ENCODE measurements at places on chromosomes 3 and 15.

- no peak for DNase-seq
Observed at GRCh38 chr15:38867556-38867955, 302.9 kb upstream of the RASGRP1 start.

DNA sequence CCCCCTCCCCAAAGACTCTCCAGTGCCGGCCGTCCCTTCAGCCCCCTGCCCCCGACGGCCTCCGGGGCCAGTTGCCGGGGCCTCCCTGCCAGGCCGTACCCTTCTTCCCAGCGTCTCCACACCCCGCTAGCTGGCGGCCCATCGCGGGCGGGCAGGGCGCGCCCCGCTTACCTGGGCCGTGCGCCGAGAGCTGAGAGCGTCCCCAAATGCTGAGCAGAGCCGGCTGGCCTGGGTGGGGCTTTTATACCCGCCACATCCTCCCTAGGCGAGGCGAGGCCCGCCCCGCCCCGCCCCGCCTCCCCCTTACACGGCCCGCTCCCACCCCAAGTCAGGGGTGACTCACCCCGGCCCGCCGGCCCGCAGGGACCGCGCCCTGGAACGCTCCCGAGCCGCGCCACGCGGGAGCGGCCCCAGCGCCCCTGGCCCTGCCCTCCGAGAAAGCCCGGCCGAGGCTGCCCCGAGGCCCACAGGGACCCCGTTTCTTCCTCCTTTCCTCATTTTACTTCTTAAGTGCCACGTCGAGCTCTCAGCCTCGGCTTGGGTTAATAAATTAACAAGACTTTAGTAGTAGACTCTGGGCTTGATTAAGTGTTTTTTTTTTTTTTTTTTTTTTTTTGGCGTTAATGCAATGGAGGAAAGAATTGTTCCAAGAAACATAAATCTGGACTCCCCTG is at the start of gene ANXA2:
Gene ANXA2, minus strand, starts transcription at position 215 of the 674 bp plus-strand sequence. CDS start 11,911 bp downstream, outside the sequence.
- peak; percentile 70 for DNase-seq

GRCh38 chr3:194487289-194488054 is 670 bp upstream of the ATP13A3 start:
- no peak for DNase-seq

- no peak for DNase-seq
Observed at GRCh38 chr3:8524249-8524648, 22.6 kb downstream of the LMCD1 start.

DNA sequence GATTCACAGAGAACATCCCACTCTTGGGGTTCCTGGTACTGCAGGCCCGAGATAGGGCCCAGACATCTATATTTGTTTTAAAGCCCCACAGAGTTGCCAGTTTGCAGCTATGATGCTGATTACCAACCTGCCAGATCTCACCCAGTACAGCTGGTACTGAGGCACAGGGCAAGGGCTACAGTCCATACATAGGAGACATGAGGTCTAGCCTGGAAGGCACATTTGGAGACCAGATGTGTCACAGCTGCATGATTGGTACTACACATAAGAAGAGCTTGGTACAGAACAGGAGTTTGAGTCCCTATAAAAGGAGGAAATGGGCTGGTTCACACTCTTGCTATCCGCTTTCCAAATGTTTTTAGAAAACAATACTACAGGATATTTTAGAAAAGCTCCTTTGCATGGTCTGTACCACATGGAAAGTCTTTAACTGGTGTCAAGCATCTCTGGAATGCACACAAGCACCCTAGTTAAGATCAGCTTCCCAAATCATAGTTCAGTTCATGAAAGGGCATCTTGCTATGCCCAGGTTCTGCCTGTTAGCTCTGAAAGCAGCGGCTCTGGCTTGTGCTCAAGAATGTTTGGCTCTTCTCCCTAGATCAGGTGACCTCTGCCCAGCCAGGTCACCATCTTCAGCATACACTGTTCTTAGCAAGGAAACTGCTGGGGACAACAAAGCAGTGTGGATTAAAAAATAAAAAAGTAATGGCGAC is 20.6 kb downstream of the MTMR14 start:
- no peak for DNase-seq

DNA sequence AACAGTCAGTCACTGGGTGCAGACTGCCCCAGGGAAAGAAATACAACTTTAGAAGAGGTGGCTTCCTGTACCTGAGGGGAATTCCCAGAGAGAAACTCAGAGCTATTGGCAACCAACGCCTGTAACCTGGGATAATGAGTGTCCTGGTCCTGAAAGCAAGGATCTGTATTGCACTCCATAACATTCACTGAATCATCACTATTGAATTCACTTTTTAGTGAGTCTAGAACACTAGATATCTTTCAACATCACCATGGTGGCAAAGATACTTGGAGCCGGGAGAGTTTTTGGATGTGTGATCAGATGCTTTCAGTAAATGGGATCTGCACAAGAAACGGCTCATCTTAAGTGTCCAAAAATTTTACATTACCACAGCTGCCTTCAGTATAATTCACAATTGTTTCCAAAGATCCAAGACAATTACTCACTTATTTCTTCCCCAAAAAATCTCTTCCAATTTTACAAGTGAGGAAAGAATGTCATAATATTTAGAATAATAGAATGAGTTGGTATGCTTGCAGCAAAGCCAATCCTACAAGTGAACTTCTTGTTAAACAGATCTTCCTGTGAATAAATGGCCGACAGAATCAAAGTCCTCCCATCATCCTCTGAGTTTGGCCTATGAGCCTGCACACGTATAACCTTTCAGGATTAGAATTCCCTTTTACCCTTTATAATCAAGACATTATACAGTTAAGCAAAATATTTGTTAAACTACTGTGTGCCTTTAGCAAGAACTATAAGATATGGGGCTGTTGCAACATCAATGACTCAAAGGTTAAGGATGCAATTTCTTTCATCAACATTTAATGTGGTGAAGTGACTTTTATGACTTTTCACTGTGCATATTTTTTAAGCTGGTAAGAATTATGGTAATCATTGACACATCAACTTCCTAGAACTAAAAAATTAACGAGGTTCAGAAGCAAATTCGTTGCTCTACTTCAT is 243.3 kb upstream of the COL8A1 start:
- DNase-seq, result no peak

GRCh38 chr3:10521772-10522441 is 16.5 kb upstream of the ATP2B2 start:
- DNase-seq, result no peak

GRCh38 chr15:75844629-75845335 is 1.5 kb downstream of the UBE2Q2 start:
- DNase-seq, result no peak

GRCh38 chr3:148077318-148077923 is 620.3 kb upstream of the AGTR1 start:
- DNase-seq, result peak; percentile 26

GRCh38 chr3:46868948-46869347 is 5.7 kb upstream of the MYL3 start:
- no peak for DNase-seq

DNA sequence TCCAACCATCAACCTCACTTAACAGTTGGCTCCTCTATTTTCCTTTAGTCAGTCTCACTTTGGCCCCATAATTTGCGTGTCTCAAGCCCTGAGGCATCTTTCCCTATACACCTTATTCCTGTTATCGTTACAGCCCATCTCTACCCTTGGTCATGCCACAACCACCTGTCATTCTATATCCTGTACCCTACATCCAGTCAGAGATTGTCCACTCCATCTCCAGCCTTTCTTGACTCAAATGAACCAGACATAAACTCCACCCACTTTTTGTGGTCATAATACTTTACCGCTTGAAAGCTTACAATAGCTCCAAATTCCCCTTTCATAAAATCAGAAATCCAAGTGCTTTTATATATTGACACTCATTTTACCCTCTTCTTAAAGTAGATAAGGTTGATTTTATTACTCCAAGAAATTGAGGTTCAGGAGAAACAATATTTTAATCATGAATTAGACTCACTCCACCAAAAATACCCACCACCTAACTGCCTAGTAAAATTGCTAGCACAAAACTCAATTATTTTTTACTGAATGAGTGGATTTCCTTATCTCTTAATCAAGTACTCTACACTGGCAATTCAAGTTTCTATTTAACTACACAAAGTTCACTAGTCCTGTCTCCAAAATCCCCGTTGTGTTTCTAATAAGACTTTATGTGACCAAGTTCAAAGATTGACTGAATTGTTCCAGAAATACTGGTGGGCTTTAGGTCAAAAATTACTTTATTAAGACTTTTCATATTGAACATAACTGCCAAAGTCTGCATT is 9.1 kb downstream of the CCR4 start:
- no peak for DNase-seq

DNA sequence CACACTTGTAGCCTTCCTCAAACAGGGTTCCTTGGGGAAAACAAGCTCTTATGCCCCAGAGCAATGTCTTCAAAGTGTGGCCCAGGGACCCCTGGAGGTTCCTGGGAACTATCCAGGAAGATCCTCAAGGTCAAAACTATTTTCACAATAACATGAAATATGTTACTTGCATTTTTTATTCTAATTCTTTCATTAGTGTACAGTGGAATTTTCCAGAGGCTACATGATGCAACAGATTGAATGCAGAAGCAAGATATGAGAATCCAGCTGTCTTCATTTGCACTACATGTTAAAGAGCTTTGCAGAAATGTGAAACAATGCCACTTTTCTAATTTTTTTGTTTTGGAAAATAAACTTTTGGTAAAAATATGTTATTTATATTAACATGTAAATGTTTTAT is 190.9 kb downstream of the SLC9A9 start:
- no peak for DNase-seq

DNA sequence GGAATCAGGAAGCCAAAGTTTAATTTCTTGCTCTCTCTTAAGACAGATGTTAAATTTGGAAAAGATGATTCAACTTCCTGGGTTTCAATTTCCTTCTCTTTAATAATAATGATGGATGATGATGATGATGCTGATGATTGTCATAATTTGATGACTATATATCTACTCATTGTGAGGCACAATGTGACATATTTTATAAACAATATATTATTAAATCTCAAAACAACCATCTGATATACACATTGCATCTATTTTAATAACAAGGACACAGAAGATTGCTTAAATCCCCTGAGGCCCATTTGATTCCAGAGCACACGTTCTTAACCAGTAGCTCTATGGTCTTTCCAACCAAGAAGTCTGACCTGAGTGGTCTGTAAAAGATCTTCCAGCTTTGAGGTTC is 124.0 kb downstream of the CNTN6 start:
- DNase-seq, result no peak

DNA sequence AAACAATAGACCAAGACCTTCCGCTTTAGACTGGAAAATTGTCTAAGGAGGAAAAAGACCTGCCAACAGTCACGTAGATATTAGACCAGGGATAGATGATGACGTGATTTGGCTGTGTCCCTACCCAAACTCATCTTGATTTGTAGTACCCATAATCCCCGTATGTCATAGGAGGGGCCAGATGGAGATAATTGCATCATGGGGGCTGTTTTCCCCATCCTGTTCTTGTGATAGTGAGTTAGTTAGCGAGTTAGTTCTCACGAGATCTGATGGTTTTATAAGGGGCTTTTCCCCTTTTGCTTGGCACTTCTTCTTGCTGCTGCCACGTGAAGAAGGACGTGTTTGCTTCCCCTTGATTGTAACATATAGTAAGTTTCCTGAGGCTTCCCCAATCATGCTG is 31.7 kb upstream of the SUCLG2 start:
- no peak for DNase-seq

DNA sequence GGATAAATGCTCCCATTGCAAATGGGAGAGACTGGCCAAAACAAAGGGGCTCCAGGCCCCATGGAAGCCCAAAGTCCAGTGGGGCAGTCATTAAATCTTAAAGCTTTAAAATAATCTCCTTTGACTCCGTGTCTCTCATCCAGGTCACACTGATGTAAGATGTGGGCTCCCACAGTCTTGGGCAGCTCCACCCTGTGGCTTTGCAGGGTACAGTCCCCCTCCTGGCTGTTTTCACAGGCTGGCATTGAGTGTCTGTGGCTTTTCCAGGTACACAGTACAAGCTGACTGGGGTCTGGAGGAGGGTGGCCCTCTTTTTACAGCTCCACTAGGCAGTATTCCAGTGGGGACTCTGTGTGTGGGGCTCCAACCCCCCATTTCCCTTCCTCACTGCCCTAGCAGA is 45.9 kb downstream of the NIPA2 start:
- DNase-seq, result no peak

DNA sequence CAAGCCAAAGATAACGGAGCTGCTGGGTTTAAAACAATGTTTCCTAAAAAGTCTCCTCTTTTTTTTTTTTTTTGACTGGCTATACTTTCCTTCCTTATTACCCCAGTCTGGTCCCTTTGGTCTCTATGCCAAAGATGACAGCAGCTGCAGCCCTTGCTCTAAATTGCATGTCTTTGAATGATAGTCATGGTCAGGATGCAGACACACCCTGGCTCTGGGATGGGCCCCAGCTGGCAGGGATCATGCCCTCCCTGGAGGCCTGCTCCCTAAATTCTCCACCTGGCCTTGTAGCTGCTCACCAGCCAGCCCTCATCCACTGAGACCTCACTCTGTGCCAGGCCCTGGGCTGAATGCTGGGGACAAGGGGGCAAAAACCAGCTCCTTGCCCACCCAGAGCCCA is 95.8 kb downstream of the MESD start:
- no peak for DNase-seq

DNA sequence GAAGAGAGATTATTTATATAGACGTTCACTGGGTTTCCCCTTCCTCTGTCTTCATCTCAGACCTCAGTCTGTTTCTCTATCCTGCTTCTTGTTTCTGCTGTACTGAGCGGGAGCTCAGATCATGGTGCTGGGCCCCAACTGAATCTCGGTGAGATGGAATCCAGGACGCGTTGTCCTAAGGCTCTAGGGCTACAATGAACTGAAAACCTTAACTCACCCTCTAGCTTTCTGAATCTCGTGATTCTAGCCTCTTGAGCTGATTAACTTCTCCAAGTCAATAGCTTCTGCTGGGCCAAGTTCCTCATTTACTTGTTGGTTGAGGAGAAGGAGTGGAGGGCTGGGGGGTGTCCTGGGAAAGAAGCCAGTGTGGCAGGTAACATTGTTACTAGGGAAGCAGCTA is 32.7 kb upstream of the MAP3K13 start:
- DNase-seq, result no peak

GRCh38 chr3:185605566-185605965 is 19.5 kb downstream of the SENP2 start:
- DNase-seq, result no peak

DNA sequence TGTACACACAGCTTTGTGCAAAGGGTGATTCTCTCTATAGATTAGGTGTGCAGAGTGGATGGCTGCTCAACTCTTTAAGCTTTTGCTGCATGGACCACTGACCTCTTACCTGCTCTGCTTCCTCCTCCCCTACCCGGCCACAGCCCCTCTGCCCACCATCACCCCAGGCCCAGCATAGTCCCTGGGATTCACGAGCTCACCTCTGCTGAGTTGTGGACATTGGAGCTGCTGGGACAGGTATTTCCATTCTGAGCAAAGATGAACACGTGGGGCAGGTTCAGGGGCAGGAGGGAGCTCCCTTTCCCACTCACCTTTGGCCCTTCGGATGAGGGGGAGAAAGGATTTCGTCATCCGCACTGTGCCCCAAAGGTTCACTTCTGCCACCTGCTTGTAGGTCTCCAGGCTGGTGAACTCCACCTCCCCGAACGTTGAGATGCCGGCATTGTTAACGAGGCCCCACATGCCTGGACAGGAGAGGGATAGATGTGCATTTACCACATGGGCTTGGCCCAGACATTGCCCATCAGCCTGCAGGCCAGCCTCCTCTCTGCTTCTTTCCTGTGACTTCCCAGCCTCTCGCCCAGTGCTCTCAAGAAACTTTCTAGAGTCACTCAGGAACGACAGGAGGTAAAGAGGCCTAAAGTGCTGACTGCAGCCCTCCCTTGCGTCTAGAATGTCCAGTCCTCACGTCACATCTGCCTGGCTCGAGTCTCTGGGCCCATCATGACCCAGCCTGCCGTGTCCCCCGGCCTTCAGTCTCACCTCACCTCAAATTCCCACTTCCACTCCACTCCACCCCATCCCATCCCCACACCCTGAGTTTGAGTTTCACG is 41.6 kb downstream of the BDH1 start:
- DNase-seq, result no peak

GRCh38 chr3:72733676-72734075 is 114.6 kb downstream of the SHQ1 start:
- no peak for DNase-seq
